CD4-positive, alpha-beta memory T cell (primary cell): ENCODE measurements at places on chromosomes 11 and 22. TPM values are rescaled to one million over a fixed set of nuclear protein-coding genes. Genes with fewer than 3 reads are reported as not detected.

FZD4 gene
- 0.06 TPM for total RNA-seq

CSTF3 gene
- 34.0 TPM for total RNA-seq

RBMXL2 gene
- not detected for total RNA-seq

GRCh38 chr22:45318168-45318557 lies 8.4 kb downstream of the FAM118A start:
- no peaks in the 10 kb centered on the region for H3K27me3 ChIP-seq
- H3K36me3 ChIP-seq = peaks cover 13% of the 10 kb centered on the region
- H3K4me3 ChIP-seq = no peak overlapping the region
- peaks cover 75% of the 10 kb centered on the region for H3K4me1 ChIP-seq
- DNase-seq = peak; percentile 97
- H3K27ac ChIP-seq = peak overlapping the region; percentile 94

- DNase-seq = no peak
- peaks cover 3% of the 10 kb centered on the region for H3K4me1 ChIP-seq
- H3K36me3 ChIP-seq = no peaks in the 10 kb centered on the region
- no peak overlapping the region for H3K27ac ChIP-seq
- H3K27me3 ChIP-seq = no peaks in the 10 kb centered on the region
- no peak overlapping the region for H3K4me3 ChIP-seq
Observed at GRCh38 chr11:126477535-126478305, 122.2 kb downstream of the ST3GAL4 start.

- no peak for DNase-seq
- no peak overlapping the region for H3K27ac ChIP-seq
- H3K4me3 ChIP-seq = no peak overlapping the region
- H3K4me1 ChIP-seq = no peaks in the 10 kb centered on the region
- no peaks in the 10 kb centered on the region for H3K36me3 ChIP-seq
Observed at GRCh38 chr22:31143537-31143936, 3.2 kb upstream of the PLA2G3 start.

- peaks cover 32% of the 10 kb centered on the region for H3K4me1 ChIP-seq
- peak overlapping the region; percentile 40 for H3K27ac ChIP-seq
- H3K27me3 ChIP-seq = no peaks in the 10 kb centered on the region
- peaks cover 7% of the 10 kb centered on the region for H3K36me3 ChIP-seq
Observed at GRCh38 chr11:776263-776560, 1.1 kb downstream of the GATD1 start.
